ENCODE measurements at places on chromosomes 4 and X.

- no peak for DNase-seq
Measured at GRCh38 chrX:148522006-148522405, 21.6 kb downstream of the AFF2 start.

GRCh38 chr4:110371016-110371770, 104.8 kb upstream of the ENPEP start:
- no peak for DNase-seq

GRCh38 chr4:83174844-83175414, 60.4 kb upstream of the PLAC8 start:
- DNase-seq, result no peak

DNA sequence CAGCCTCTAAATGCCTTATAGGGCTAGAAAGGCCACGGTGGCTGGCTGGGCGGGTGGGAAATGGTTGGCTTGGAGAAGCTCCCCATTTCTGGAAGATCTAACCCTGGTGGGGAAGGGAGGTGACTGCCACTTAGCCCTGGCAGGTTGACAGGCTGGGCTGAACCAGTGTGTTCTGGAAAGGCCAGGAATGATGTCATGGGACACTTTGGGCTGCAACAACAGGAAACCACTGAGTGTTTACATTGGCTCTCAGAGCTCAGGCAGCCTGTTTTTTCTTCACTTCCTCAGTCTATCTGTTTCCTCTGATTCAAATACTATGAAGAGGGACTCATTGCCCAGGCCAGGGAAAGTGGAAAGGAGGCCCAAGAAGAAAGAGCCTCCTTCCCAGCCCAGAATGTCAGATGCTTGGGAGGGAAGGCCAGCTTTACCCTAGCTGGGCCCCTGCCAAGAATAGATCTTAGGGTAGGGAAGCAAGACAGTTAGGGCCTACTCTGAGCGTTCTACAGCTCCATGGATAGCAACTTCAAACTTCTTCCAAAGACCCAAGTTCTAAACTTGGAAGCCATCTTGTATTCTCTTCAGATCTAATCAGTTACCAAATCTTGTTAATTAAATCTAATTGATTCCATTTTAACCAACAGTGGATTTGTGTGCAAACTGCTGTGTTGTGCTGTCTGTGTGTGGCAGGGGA, 65.8 kb upstream of the MSN start:
- DNase-seq, result no peak

DNA sequence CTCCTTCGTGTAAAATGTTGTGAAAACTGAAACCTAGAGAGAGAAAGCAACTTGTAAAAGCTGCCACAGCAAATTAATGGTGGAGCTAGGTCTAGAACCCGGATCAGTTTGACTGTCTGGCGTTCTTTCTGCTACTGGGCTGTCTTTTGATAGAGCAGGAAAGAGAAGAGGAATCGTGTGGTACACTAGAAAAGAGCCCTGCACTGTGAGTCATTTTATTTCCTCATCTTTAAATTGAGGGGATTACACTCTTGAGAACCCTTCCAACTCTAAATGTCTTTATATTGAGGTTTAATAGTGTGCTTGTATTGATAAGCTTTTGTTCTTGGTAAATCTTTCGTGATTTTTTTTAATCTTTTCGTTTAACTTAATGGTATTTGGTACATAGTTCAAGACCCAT, 4.3 kb downstream of the WDR44 start:
- no peak for DNase-seq

GRCh38 chr4:74311696-74312313, 3.5 kb downstream of the EPGN start:
- DNase-seq, result no peak

- DNase-seq, result no peak
Measured at GRCh38 chr4:11354531-11354930, 74.2 kb downstream of the HS3ST1 start.

DNA sequence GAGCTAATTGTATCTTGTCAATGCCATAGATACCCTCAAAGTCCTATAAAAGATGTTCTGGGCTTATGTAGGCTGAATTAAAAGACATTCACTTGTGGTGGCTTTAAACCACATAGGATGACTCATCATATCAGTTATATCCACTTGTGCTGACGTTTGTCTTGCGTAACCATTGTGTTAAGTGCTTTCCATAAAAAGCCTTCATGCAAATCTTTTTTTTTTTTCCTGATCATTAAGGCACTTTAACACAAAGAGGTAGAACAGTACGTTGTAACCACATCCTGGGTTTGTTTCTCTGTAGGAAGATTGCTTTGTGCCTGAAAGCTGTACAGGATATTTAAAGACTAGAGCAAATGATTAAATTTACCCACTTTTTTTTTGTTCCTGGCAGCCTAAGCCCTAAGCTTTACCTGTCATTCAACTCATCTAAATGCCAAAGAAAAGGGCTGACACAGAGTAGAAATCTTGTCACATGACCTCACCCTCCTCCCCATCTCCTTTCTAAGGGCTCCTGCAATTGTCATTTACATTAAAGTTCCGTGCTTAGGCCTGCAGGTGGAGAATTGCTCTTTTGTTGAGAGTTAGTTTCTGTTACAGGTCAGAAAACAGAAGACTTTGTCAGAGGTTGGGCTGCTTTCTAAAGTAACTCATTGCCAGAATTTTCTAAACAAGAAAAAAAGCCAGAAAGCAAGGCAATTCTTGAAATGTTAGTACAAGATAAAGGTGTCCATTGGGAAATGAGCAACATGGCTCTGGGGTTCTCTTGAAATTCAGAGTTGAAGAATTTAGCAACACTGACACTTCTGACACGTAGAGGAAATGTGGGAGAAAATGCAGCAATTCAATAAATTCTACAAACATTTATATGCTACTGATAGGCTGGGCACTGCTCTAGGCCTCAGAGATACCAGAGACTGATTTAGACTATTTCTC, 555.6 kb downstream of the PPARGC1A start:
- peak; percentile 97 for DNase-seq

- no peak for DNase-seq
Measured at GRCh38 chr4:184163813-184164212, 53.9 kb downstream of the ENPP6 start.

GRCh38 chr4:10164877-10165283, 48.3 kb upstream of the WDR1 start:
- peak; percentile 13 for DNase-seq

DNA sequence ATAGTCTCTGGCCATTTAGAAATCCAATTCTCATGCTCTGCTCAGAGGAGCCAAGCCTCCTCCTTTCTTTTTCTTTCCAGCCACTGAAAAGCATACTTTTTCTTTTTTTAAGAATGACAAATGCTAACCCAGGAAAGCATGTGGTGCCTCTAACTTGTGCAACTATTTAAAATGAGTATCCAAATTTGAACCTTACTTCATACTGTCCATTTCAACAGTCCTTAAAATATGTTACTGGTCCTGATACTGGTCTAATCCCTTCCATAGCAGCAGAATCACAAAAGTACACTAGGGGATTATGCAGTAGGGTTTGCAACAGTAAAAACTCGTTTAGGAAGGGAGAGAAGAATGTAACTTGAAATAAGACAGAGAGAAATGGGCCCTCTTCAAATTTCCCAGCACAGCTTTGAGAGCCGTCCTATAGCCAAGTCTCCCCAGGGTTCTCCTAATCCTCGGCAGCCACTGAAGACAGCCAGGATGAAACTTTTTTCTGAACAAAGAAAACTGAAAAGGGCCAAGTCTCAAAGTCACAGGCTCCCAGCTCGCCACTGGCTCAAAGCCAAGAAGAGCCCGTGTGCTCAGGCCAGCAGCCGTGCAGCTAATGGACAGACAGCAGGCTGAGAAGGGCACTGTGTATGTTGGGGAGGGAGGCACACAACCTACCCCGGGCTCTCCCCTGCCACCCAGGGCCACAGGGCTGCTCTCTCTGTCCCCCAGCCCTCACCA, 39.5 kb downstream of the GPC4 start:
- DNase-seq, result no peak

- no peak for DNase-seq
Measured at GRCh38 chr4:78720994-78721677, 55.0 kb upstream of the BMP2K start.

GRCh38 chrX:9882669-9883446, 84.3 kb upstream of the CLDN34 start:
- DNase-seq, result no peak

GRCh38 chr4:8104491-8105305, 53.9 kb downstream of the ABLIM2 start:
- no peak for DNase-seq

- DNase-seq, result no peak
Measured at GRCh38 chr4:38024206-38024509, 64.0 kb downstream of the PTTG2 start.

GRCh38 chr4:152164561-152164960, 371.3 kb downstream of the FBXW7 start:
- no peak for DNase-seq

- no peak for DNase-seq
Measured at GRCh38 chr4:108203377-108203776, 34.6 kb upstream of the LEF1 start.

DNA sequence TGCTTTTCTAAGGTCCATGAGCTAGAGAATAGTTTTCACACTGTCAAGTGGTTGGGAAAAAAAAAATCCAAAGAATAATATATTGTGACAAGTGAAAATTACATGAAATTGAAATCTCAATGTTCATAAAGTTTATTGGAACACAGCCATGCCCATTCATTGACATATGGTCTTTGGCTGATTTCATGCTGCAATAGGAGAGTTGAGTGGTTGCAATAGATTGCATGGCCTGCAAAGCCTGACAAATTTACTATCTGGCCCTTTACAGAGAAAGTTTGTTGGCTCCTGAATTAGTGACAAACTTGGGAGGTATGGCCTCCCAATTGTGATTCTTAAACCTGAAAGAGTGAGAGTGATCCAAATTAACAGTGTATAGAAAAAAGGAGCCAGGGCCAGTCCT, 115.5 kb upstream of the FAM9C start:
- no peak for DNase-seq

DNA sequence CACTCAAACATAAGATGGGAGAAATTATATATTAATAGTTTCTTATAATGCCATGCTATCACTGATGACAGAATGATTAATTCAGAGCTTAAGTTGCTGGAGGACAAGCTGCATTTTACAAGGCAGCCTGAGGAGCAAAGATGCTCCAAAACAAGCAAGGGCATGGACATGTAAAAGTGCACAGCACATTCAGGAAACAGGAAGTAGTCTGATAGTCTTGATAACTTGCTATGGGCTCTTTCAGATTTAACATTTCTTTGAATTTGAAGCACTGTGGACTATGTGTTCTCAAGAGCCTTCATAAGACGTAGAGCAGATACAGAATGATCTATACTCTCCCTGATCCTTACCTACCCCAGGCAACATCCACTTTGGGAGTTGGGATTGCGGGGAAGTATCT, 50.0 kb downstream of the AMMECR1 start:
- no peak for DNase-seq

GRCh38 chrX:153744210-153745066, 19.6 kb upstream of the PLXNB3 start:
- no peak for DNase-seq

GRCh38 chr4:102783006-102783405, 22.2 kb upstream of the MANBA start:
- DNase-seq, result no peak

- no peak for DNase-seq
Measured at GRCh38 chrX:111490688-111491087, 20.8 kb upstream of the SERTM2 start.

DNA sequence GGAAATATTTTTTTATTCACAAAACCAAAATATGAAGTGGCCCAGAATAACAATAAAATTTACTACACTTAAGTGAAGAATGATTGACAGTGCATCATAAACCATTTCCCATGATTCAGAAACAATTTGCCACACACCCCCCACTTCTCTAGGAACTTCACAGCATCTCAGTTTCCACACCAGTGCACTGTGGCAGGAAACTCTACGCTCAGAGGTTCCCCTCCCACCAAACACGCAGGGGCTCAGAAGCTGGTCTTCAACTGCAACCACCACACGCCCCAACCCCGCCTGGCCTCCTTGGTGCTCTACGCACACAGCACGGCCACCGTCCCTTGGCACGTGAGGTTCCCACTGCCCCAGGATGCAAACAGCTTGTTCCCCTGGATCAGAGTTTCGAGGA, 63.7 kb downstream of the ZFYVE28 start:
- no peak for DNase-seq

- no peak for DNase-seq
Measured at GRCh38 chrX:19904778-19905367, 17.5 kb upstream of the SH3KBP1 start.

- no peak for DNase-seq
Measured at GRCh38 chr4:164056426-164057142, 562.1 kb downstream of the TMA16 start.

GRCh38 chr4:3312362-3312761, 19.5 kb downstream of the RGS12 start:
- DNase-seq, result no peak

GRCh38 chr4:126427853-126428252, 1113.1 kb downstream of the FAT4 start:
- DNase-seq, result no peak

- no peak for DNase-seq
Measured at GRCh38 chrX:71320126-71320525, 18.6 kb downstream of the ITGB1BP2 start.

DNA sequence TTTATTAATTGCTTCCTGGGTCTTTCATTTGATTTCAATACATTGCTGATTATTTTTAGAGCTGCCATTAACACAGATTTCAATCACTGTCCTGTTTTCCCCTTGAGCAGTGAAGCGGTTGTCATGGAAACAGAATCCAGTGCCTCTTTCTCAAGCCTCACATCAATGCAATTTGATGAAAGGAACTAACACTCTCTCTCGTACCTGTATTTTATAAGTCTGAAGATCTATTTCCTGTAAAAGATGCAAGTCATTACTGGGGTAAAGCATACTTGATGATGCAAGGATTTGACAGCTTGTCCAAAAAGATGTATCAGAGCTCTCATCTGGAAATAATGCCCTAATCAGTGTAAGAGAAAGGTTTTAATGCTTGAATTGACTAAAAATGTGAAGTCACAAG, 17.9 kb upstream of the GASK1B start:
- DNase-seq, result no peak

DNA sequence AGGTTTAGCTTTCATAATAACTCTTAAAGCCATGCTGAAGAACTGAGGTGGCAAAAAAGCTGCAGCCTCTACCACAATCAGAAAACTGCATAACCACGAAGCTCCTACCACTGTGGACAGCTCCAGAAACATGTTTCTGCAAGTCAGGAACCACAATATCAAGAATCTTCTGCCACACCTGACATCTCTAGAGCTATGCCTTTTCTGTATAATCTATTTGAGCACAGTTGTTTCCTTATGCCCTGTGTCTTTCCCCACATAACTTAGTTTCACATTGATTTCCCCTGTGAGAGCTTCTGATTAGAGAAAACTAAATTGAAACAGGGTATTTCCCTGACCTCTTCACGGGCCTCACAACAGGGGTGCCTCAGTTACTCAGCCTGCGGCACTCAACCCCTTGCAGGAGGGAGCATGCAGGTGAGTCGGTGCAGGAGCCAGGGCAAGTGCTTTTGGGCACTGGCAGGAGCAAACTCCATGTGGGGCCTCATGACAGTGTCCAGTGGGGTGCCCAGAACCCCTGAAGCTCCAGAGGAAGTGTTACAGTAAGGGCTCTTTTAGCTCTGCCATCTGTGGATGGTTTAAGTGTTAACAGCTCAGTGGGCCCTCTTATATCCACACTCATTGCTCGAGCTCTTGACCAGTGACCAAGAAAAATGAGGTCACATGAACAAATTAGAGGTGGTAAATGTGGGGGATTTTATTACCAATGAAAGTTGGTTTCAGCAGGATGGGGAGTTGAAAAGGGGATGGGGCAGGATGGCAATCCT, 132.8 kb upstream of the BMP3 start:
- DNase-seq, result no peak

All from NCI-H187 treated with DMSO at 0.1 percent for 48 hours (cell line).